Endodermal cell (in vitro differentiated cells): ENCODE measurements at places on chromosomes 7 and 10. TPM values are rescaled to one million over a fixed set of nuclear protein-coding genes. Genes with fewer than 3 reads are reported as not detected.

The ACADSB gene
- total RNA-seq, result 23.6 to 41.8 TPM (median 40.4 TPM) in 3 replicates

The HSPA12A gene
- 9.7 to 16.9 TPM (median 15.4 TPM) in 3 replicates for total RNA-seq

GRCh38 chr10:69217119-69217754 lies 2.9 kb upstream of the HKDC1 start:
- no peak for DNase-seq

DNA sequence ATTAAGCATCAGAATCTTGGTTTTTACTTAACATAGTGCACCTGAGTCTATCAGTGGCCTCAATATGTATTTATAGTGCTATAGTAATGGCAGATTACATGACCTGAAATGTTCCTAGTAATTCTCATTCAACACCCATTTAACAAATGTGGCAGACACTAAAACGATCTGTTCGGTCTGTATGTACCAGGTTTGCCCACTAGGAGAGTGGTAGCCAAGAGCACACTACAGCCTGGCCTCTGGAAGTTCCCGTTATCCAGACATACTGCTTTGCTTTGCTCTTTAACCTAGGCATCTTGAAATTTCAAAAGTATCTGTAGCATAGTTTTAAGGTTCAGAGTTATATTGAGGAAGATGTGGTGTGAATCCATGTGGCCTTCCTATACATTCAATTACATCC lies 395.7 kb upstream of the NRG3 start:
- peak; percentile 63 for DNase-seq

- no peak for DNase-seq
Measured at GRCh38 chr7:28332046-28332445, 80.3 kb upstream of the CREB5 start.

- no peak for DNase-seq
Measured at GRCh38 chr7:105216786-105217185, 171.9 kb downstream of the SRPK2 start.

GRCh38 chr7:152501506-152501905 lies 65.7 kb upstream of the KMT2C start:
- no peak for DNase-seq

DNA sequence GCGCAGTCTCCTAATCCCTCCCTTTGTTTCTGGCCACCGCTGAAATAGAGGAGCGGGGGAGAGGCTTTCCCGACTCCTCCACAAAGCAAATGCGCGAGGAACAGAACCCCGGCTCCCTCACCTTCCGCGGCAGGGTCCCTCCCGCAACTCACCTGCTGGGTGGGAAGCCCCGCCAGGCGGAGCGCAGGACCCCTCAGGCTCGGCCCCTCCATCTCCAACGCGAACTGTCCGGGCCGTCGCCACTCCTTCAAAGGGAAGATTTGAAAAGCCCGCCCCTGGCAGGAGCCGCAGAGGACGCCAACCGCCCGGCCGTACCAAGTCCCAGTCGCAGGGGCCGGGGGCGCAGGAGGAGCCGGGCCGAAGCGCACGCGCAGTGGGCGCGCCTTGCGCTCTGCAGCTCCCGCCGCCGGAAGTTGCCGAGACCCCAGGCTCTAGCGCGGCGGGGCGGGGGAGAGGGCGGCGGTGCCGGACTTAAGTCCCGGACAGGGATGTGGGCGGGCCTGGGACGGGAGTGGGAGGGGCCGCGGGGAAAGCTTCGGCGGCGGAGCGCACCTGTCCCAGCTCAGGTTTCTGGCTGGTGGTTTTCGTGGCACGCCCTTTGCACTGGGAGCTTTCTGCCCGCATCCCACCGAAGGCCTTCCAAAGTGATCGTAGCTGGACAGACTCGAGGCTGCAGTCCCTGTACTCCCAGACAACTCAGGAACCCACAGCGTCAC lies at the start of gene RTKN2:
Gene RTKN2 (minus strand): TSS at position 446 of the 716 bp plus-strand sequence. CDS start 234 bp downstream, at position 212.
- peak; percentile 98 for DNase-seq
